SK-N-SH (cell line): ENCODE measurements at places on chromosomes 2 and 18. TPM values are rescaled to one million over a fixed set of nuclear protein-coding genes. Genes with fewer than 3 reads are reported as not detected.

DNA sequence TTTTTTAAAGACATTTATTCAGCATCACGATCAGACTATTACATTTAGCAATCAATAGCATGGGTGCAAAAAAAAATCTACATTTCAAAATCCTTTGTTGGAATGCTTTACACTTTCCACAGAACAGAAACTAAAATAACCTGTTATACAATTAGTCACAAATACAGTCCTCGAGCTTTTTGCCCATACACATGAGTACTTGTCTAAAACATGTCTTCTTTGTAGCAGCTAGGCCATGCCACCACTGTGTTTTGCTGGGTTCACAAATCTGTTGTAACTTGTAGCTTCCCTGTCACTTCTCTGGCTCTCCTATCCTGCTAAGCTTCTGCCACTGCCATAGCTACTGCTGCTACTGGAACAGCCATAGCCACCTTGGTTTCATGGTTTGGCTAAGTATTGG lies 24.4 kb upstream of the ADAM23 start:
- DNase-seq, result no peak

DNA sequence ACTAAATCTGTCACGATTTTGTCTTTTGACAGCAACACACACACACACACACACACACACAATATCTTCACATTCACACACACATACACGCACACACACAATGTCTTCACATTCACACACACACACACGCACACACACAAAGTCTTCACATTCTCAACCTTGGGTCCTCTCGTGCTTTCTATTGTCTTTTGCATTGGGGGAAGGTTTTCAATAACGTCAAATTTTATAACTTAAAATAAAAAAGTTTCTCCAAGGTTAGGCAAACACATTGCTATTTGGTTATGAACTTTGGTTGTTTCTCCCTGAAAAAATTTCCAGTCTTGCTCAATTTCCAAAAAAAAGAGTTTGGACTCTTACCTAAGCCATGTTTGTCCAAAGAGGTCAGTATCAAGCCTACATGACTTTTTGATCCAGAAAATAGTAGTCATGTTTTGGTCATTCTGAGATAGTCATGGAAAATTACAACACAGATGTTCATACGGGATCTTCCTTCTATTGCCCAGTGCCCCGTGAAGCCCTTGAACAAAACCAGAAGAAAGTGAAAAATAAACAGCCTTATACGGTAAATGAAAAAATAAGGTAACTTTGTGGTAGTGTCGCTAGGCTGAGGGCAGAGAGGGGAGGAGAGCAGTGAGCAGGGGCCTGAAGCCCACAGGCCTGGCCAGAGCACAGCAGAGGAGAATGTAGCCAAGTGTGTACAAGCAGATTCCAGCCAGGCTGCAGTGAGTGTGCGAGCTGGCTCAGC lies 542.8 kb upstream of the ID2 start:
- DNase-seq, result no peak

- no peak for DNase-seq
Measured at GRCh38 chr18:36354989-36355388, 57.5 kb downstream of the FHOD3 start.

- DNase-seq, result no peak
Measured at GRCh38 chr2:61134141-61134540, 27.8 kb upstream of the C2orf74 start.

DNA sequence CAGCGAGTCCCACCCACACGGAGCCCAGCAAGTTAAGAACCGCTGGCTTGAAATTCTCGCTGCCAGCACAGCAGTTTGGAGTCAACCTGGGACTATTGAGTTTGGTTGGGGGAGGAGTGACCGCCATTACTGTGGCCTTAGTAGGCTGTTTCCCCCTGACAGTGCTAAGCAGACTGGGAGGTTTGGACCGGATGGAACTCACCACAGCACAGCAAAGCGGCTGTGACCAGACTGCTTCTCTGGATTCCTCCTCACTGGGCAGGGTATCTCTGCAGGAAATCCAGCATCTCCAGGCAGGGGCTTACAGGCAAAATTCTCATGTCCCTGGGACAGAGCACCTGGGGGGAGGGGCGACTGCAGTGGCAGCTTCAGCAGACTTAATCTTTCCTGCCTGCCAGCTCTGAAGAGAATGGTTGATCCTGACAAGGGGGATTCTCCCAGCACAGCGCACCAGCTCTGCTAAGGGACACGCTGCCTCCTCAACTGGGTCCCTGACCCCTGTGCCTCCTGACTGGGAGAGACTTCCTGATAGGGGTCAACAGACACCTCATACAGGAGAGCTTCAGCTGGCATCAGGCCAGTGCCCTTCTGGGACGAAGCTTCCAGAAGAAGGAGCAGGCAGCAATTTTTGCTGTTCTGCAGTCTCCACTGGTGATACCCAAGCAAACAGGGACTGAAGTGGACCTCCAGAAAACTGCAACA lies 425.4 kb downstream of the NYAP2 start:
- no peak for DNase-seq

- DNase-seq, result no peak
Measured at GRCh38 chr18:36780748-36781147, 48.1 kb downstream of the TPGS2 start.

DNA sequence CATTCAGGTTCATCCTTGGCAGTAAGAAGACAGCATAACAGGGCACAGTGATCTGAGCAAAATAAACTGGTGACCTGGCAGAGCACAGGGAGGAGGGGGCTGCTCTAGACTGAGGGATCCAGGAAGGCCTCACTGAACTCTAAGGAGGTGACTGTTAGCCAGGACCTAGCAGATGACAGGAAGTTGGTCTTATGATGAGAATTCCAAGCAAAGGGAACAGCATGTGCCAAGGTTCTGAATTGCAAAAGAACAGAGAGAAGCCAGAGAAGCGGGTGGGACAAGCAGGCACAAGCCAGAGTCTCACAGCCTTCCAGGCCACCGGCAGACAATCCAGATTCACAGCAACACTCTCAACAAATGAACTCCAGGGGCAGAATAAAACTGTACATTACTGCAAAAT lies 152.7 kb upstream of the PTPRM start:
- DNase-seq, result no peak

- peak; percentile 59 for DNase-seq
Measured at GRCh38 chr18:63119647-63120046, 199.9 kb downstream of the BCL2 start.

- DNase-seq, result no peak
Measured at GRCh38 chr2:23673830-23674679, 252.9 kb downstream of the ATAD2B start.

DNA sequence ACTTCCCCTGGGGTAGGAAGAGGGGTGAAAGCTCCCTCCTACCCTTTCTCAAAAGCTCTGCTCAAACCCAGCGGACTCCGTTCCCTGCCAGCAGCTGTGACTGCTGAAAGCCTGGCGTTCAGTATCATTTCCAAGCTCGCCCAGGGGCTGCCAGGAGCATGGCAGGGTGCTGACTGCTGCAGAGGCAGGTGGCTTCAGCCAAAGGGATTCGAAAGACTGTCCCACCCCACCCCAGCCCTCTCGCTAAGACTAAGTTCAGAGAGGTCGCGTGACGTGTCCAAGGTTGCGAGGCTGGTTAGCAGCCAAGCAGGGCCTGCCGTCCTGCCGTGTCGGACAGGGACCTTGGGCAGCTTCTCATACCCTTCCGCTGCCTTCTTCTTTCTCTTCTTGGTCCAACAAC lies 72.3 kb upstream of the RAB12 start:
- DNase-seq, result no peak

DNA sequence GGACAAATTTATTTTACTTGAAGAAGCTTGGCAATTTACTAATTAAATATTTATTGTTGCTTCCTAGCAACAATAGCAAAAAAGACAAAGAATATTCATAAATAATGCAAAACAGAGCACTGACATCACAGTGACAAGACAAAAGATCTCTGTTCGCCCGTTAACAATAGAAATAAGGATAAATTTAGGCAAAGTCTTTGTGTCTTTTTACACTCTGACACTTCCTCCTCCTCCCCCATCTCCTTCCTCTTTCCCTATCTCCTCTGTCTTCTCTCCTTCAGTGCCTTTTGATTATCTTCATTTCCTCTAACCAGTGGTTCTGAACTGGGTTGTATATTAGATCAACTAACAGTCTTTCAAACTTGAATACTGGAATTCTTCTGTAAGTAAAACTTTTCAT lies 808.4 kb downstream of the ERBB4 start:
- DNase-seq, result no peak

- no peak for DNase-seq
Measured at GRCh38 chr18:75545189-75545588, 117.7 kb upstream of the SMIM21 start.

- no peak for DNase-seq
Measured at GRCh38 chr2:58479535-58480140, 238.5 kb upstream of the FANCL start.

DNA sequence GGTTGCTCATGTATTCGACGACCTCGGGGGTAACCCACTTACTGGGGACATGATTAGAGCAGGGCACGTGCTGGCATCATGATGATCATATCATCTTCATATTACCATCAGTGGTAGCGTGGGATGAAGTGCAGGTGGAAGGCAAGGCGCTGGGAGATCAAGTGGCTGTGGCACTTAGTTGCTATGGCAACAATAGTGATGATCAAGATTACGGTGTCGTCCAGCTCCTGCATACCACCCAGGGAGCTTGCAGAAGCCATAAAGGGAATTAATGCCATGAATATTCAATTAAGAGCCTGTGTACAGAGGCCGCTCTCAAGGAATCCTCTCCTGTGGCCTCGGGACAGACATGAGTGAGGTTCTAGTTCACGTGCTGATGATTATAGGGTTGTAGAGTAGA lies 237.2 kb upstream of the COPS8 start:
- DNase-seq, result peak; percentile 42

GRCh38 chr2:177745531-177745930 lies 327.0 kb downstream of the PDE11A start:
- DNase-seq, result no peak

Gene FAM210A
- polyA plus RNA-seq, result 10.6 and 11.3 TPM in 2 replicates

Gene IL36RN
- polyA plus RNA-seq, result not detected in 2 replicates

Gene SAG
- polyA plus RNA-seq, result not detected in 2 replicates

Gene ANKRD62
- polyA plus RNA-seq, result not detected in 2 replicates

Gene CRYBA2
- not detected in 2 replicates for polyA plus RNA-seq

Gene SPTBN1
- polyA plus RNA-seq, result 27.1 and 29.1 TPM in 2 replicates

Gene NEB
- polyA plus RNA-seq, result 0.02 and 0.05 TPM in 2 replicates

Gene C2orf81
- 1.2 and 2.5 TPM in 2 replicates for polyA plus RNA-seq

Gene APLF
- polyA plus RNA-seq, result 1.1 and 1.3 TPM in 2 replicates

Gene NT5C1B
- polyA plus RNA-seq, result not detected in 2 replicates

Gene DYNAP
- not detected in 2 replicates for polyA plus RNA-seq

Gene DPP4
- polyA plus RNA-seq, result 4.8 and 5.0 TPM in 2 replicates
